Stimulated activated CD4-positive, alpha-beta T cell treated with anti-CD3 and anti-CD28 coated beads, Interleukin-1b, Interleukin-23, amount 100 ng/mL, for 24 hours (primary cell): ENCODE measurements at places on chromosomes 16 and 17.

DNA sequence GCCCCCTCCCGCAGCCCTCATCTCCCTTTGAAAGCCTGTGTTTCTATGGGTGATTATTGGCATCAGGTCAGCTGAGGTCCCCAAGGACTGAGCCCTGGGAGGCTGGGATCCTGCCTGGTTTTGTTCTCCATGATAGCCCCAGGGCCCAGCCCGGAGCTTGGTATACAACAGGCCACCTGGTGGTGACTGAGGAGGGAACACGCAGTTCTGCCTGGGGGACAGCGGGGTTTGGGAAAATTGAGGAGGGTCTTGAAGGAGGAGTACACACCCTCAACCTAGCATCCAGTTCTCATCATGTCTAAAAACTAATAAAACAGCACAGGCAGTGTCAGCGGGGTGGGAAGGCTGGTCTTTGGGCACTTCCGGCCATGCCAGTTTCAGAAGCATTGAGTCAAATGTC lies 335.1 kb downstream of the CPPED1 start:
- no peak for DNase-seq

- DNase-seq: no peak
Measured at GRCh38 chr16:28606291-28607115, 3.3 kb downstream of the SULT1A1 start.

GRCh38 chr16:87126403-87127025 lies 190.7 kb downstream of the C16orf95 start:
- DNase-seq: no peak

DNA sequence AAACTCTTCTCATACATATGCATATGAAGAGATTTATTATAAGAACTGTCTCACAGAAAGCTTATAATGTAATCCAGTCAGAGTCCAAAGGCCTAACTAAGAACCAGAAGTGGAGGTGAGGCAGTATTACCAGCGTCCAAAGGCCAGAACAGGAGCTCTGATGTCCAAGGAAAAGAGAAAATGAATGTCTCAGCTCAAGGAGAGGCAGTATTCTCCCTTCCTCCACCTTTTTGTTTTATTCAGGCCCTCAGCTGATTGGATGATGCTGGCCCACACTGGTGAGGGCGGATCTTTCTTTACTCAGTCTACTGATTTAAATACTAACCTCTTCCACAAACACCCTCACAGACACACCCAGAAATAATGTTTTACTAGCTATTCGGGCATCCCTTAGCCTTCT lies 43.4 kb downstream of the FBXL20 start:
- DNase-seq: no peak

DNA sequence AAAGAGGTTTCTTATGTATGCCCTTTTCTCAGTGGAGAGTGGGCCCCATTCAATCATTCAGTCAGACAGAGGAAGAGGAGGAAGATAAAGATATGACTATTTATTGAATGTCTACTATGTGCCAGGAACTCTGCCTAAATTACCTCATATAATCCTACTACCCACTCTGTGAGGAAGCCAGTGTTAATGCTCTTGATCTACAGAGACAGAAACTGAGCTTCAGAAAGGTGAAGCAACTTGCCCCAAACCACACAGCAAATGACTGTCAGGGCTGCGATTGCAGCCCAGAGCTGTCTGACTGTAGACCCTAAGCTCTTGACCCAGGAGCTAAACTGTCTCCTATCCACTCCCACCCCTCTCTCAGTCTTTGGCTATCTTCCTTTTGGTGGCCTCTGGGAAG lies 8.4 kb downstream of the SRCIN1 start:
- no peak for DNase-seq

DNA sequence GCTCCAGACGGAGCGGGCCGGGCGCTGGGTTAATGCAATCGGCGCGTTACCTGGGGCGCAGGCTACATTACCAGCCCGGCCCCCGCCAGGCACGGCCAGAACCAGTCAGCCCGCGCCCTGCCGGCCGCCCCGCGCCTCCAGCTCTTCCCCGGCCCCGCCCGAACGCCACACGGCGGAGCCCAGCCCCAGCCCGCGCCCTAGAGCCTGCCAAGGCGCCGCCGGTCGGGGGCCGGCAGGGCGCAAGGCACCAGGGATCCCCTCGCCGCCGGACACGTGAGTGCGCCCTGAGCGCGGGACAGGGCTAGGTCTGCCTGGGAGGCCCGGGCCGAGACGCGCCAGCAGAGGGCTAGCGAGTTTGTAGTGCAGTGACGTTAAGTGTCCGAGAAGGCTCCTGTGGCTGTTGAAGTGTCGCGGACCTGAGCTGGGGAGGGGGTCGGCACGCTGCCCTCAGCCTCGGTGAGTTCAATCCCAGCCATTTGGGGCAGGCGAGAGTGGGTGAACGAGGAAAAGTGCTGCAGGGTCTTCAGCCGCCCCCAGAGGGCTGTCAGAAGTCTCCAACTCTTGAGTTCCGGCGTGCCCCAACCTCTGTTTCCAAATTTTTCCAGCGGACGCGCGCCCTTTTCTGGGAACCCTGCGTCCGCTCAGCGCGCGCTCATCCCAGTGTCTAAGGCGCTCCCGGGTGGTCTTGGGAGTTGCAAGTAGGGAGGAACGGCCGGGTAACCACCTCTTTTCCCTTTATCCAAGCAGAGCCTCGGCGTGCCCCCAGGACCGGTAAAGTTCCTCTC lies at the start of gene SLC6A2:
Gene SLC6A2 (plus strand): TSS at position 92 of the 785 bp plus-strand sequence. CDS start 707 bp downstream, outside the sequence.
- no peak for DNase-seq

DNA sequence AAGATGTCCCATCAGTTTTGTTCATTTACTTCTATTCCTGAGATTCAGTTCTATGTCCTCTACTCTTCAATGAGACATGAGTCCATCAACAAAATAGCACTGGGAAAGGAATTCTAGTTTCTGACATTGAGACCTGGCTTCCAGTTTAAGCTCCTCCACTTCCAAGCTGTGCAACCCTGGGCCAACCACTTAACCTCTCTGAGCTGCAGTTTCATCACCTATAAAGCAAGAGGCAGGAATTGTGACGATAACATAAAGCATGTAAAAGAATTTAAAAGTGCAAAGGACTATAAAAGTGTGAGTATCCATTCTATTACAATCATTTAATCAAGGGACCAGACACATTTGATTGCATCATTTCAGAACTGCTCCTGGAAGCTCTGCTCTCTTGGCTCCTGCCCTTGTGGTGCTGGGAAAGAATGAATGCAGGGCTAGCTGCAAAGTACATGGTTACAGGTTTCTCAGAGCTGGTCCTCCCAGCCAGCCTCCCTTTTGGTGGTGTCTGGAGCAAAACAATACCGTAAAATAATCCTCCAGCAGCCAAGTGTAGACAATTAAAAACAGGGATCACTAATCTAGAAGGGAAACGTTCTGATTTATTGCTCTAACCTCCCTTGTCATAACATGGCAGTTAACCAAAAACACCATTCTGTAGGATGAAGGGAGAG lies 113.9 kb downstream of the VPS53 start:
- DNase-seq: no peak

GRCh38 chr17:9371019-9371418 lies 204.6 kb downstream of the STX8 start:
- DNase-seq: no peak

DNA sequence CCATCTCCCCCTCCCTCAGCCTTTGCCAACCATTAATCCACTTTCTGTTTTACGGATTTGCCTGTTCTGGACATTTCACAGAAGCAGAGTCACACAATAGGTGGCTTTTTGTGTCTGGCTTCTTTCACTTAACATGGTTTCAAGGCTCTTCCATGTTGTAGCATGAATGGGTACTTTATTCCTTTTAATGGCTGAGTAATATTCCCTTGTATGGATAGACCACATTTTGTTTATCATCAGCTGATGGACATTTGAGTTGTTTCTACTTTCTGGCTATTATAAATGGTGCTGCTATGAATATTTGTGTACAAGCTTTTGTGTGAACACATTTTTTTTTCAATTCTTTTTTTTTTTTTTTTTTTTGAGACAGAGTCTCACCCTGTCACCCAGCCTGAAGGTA lies 175.6 kb upstream of the RPH3AL start:
- DNase-seq: no peak

- DNase-seq: no peak
Measured at GRCh38 chr16:53091466-53092211, 36.8 kb downstream of the CHD9 start.

- DNase-seq: no peak
Measured at GRCh38 chr16:88853325-88853941, 3.3 kb downstream of the GALNS start.

DNA sequence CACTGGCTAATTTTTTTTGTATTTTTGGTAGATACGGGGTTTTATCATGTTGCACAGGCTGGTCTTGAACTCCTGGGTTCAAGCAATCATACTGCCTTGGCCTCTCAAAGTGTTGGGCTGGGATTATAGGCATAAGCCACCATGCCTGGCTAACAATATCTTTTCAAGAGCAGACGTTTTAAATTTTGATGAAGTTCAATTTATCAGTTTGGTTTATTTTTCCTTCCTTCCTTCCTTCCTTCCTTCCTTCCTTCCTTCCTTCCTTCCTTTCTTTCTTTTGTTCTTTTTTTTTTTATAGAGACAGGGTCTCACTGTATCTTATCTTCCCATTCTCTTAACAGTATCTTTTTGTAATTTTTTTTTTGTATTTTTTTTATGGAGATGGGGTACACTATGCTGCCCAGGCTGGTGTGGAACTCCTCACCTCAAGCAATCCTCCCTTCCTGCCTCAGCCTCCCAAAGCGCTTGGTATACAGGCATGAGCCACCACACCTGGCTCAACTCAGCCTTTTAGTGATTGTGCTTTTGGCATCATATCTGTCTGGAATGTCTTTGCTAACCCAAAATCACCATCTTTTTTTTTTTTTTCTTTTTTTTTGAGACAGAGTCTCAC lies 13.6 kb upstream of the GIP start:
- DNase-seq: no peak

GRCh38 chr17:77526728-77527350 lies 386.1 kb downstream of the SEC14L1 start:
- DNase-seq: no peak

- no peak for DNase-seq
Measured at GRCh38 chr16:1167276-1168107, 14.6 kb downstream of the CACNA1H start.

DNA sequence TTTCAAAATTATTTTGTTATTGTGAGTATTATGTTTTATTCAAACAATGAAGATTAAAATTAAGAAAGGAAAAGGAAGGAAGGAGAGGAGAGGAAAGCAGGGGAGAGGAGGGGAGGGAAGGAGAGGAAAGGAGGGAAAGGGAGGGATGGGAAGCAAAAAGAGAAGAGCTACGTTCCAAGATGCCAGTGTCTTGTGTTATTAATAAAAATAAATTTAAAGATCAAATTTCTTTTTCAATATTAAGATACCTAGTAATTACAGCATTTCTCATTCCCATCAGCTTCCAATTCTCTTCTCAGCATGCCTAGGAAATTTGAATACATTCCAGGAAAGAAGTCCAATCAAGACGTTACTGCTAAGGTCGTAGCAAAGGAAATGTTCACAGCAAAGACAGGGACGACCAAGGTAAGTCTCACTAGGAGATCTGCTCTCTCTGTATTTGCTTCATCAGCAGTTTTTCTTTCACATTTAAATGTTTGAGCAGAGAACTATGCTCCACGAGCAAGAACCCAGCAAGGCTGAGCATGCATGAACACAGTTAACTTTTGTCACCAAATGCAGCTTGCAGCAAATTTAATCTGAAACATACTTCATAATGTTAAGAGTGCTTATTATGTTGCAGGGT lies 63.3 kb upstream of the HLF start:
- no peak for DNase-seq

DNA sequence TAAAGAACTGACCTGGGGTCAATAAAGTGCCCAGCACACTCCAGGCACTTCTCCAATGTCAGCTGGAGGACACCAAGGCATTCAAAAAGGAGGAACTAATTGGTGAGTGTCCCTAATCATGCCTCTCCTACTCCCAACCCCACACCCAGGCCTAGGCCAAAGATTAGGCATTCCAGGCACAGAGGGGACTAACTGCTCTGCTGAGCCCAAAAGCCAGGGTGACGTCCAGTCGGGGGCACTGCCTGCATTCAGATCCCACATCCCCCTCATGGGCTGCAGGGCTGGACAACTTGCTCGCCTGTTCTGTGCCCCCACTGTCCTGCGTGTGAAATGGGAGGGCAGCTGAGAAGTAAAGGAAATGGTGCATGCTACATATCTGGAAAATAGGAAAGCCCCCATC lies 115.4 kb downstream of the DYNLRB2 start:
- DNase-seq: no peak

GRCh38 chr17:18921912-18922451 lies 30.0 kb upstream of the SLC5A10 start:
- DNase-seq: peak; percentile 15

DNA sequence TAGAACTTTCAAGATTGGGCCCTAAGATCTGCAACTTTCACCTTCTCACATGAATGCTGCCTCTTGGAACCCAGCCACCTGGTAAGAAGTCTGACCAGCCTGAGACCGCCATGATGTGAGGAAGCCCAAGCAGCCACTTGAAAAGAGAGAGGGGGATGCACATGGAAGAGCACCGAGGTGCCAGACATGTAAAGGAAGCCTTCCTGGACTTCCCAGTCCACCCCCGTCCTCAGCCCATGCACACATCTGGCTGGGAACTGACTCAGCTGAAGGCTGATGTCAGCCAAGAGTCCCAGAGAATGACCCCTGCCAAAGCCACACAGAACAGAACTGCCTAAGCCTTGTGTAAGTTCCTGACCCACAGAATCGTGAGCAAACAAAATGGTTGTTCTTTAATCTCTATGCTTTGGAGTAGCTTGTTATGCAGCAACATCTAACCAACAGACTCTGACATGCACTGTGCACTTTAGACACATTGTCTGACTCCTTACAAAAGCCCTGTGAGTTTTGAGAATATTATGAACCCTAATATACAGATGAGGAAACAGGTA lies 86.7 kb downstream of the RMI2 start:
- DNase-seq: no peak

DNA sequence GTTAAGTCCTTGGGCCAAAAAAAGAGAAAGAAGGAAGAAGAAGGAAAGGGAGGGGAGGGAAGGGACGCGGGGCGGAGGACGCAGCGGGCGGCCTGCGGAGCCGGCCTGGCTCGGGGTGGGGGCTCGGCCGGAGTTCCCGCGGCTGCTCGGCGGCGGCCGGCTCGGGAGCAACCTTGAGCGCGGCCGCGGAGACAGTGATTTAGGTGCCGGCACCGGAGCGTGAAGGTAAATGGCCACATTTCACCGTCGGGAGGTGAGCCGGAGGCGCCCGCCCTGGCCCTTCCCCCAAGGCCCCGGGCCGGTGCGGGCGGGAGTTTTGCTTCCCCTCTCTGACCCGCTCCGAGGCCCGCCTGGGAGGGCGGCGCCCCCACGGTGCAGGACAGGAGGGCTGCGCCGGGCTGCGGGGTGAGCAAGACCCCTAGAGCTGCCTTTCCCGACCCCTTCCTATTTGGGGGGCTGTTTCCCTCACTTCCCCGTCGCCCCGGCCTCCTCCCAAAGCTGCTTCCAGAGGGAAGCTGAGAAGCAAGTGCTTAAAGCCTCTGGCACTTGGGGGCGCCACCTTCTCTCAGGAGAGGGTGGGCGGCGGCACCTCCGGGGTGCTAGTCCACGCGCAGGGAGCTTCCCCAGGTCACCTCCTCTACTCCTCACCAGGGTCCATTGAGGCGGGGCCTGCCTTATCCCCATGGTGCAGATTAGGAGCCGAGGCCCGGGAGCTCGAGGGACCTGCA lies 56.5 kb downstream of the MRM1 start:
- no peak for DNase-seq
